Immature natural killer cell (primary cell): ENCODE measurements at places on chromosomes 3 and 15.

- no peak for DNase-seq
- no peaks in the 10 kb centered on the region for H3K36me3 ChIP-seq
- no peak overlapping the region for H3K4me3 ChIP-seq
- no peak overlapping the region for H3K27ac ChIP-seq
Measured at GRCh38 chr3:46707601-46708011, 6.4 kb downstream of the TMIE start.

GRCh38 chr3:67578416-67578815 is 76.0 kb downstream of the SUCLG2 start:
- no peak for DNase-seq
- H3K4me3 ChIP-seq, result no peak overlapping the region
- peaks cover 10% of the 10 kb centered on the region for H3K4me1 ChIP-seq

GRCh38 chr15:63344731-63345390 is 36.8 kb downstream of the CA12 start:
- DNase-seq, result no peak
- no peaks in the 10 kb centered on the region for H3K4me1 ChIP-seq
- H3K36me3 ChIP-seq, result no peaks in the 10 kb centered on the region
- no peak overlapping the region for H3K4me3 ChIP-seq
- no peaks in the 10 kb centered on the region for H3K27me3 ChIP-seq

DNA sequence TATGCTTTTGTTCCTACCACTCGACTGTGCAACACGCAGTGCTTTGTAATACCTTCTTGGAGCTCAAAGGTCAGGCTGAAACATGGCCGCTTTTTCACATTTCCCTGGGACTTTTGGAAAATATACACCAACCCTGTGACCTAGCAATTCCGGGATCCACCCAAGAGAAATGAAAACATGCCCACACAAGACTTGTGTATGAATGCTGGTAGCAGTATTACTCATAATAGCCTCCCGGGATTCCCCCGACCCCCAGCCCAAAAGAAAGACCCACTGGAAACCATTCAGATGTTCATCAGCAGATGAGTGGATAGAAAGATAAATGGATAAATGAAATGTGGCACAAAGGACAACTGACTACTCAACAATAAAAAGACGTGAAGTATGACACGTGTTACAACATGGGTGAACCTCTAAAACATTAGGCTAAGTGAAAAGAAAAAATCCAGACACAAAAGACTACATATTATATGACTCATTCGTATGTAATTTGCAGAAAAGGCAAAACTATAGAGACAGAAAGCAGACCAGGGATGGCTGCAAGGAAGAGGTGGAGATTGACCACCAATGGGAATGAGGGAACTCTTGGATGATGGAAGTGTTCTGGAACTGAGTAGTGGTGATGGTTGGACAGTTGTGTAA is 104.1 kb downstream of the PGPEP1L start:
- peaks cover 2% of the 10 kb centered on the region for H3K27me3 ChIP-seq
- no peak for DNase-seq
- H3K27ac ChIP-seq, result no peak overlapping the region
- H3K4me1 ChIP-seq, result no peaks in the 10 kb centered on the region

DNA sequence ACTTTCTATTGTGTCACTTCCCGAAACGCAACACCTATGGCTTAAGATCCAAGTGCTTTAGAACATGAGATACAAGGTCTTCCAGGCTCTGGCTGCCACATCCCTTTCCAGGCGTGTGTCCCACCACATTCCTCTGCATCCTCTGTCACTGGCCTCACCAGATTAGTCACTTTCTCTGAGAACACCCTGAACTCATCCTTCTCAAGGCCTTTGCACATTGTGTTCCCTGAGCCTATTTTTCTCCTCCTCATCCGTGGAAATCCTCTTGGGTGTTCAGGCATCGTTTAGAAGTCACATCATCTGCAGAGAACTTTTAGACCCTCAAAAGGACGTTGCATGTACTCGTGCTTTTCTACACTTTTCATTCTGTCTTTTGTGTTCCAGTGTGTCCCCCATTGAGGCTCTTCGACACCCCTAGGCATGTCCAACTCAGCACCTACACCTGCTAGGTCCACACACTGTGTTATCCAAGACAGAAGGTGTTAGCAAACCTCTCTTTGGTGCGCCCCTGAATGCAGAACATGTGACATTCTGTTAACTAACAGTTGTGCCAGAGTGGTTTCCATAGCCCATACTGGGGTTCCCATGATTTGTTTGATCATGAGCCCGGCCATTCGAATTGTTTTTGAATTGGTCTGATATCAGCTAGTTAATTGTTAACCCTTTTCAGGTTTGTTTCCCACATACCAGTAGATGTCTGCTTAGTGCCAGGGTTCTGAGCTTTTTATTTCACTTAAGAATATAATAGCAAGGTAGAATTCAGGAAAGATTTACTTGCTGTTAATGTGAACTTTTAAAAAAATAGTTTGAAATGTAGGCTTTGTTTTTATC is 67.2 kb downstream of the LPP start:
- peaks cover 9% of the 10 kb centered on the region for H3K36me3 ChIP-seq
- H3K27me3 ChIP-seq, result no peaks in the 10 kb centered on the region
- DNase-seq, result no peak
- H3K27ac ChIP-seq, result no peak overlapping the region
- H3K4me3 ChIP-seq, result no peak overlapping the region
- H3K4me1 ChIP-seq, result peaks cover 54% of the 10 kb centered on the region

DNA sequence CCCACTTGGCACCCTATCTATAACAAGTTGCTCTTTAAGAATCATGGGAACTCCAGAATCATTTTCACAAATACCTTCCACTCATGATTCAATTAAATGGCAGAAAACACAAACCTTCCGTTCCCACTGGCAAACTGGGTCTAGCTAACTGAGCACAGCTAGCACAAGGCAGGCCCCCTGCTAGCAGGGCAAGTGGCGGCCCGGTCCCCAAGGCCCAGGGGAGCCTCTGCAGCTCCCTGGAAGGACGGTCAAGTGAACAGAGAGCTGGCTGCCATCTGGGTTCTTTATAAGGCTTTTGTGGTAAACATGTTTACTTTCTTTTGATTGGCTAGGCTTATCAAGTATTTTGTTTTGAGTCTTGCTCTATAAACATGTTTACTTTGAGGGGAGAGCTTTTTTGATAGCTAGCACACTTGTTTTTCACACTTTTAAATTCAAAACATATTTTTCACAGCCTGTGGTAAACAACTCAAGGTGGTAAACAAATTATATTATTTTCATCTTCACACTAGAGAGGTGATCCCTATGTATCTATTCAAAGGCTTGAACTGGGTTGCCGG is 81.4 kb downstream of the FOXP1 start:
- no peak overlapping the region for H3K27ac ChIP-seq
- no peak for DNase-seq
- H3K4me3 ChIP-seq, result no peak overlapping the region
- H3K27me3 ChIP-seq, result peaks cover 7% of the 10 kb centered on the region
- H3K4me1 ChIP-seq, result peaks cover 28% of the 10 kb centered on the region
- peaks cover 5% of the 10 kb centered on the region for H3K36me3 ChIP-seq

DNA sequence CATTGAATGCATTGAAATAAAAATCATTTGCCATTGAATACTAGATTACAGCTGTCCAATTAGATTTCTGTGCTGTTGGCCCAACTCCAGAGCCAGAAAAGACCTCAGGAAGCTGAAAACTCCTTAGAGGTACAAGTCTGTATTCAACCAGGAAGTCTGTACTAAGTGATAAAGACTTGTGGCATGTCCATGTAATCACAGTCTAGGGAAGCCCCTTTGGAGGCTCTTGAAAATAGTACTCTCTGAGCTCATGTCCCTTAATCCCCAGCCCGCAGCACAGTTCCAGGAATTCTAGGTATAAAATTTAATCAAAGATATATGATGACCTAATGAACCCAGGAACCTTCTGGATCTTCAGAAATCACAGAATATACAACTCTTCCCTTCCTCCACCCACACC is 279.4 kb downstream of the RSL24D1 start:
- no peaks in the 10 kb centered on the region for H3K27me3 ChIP-seq
- no peak for DNase-seq
- H3K27ac ChIP-seq, result no peak overlapping the region
- H3K4me3 ChIP-seq, result no peak overlapping the region

GRCh38 chr3:52782412-52783210 is 5.2 kb downstream of the ITIH1 start:
- no peak overlapping the region for H3K27ac ChIP-seq
- no peaks in the 10 kb centered on the region for H3K36me3 ChIP-seq
- DNase-seq, result no peak
- no peak overlapping the region for H3K4me3 ChIP-seq

GRCh38 chr3:22977650-22978289 is 225.4 kb upstream of the UBE2E2 start:
- no peak overlapping the region for H3K4me3 ChIP-seq
- H3K36me3 ChIP-seq, result no peaks in the 10 kb centered on the region
- H3K4me1 ChIP-seq, result no peaks in the 10 kb centered on the region
- DNase-seq, result no peak

- peaks cover 3% of the 10 kb centered on the region for H3K27me3 ChIP-seq
- peaks cover 1% of the 10 kb centered on the region for H3K4me1 ChIP-seq
- DNase-seq, result no peak
- no peaks in the 10 kb centered on the region for H3K36me3 ChIP-seq
Measured at GRCh38 chr3:102098130-102098885, 249.0 kb downstream of the NFKBIZ start.

- no peak overlapping the region for H3K27ac ChIP-seq
- peaks cover 38% of the 10 kb centered on the region for H3K36me3 ChIP-seq
- H3K27me3 ChIP-seq, result peaks cover 8% of the 10 kb centered on the region
- no peak for DNase-seq
- peaks cover 69% of the 10 kb centered on the region for H3K4me1 ChIP-seq
Measured at GRCh38 chr3:63921741-63922482, 9.7 kb upstream of the SCAANT1 start.

- no peak overlapping the region for H3K4me3 ChIP-seq
- H3K27ac ChIP-seq, result no peak overlapping the region
- no peaks in the 10 kb centered on the region for H3K27me3 ChIP-seq
- no peaks in the 10 kb centered on the region for H3K36me3 ChIP-seq
Measured at GRCh38 chr15:97076011-97076410, 745.5 kb downstream of the NR2F2 start.

DNA sequence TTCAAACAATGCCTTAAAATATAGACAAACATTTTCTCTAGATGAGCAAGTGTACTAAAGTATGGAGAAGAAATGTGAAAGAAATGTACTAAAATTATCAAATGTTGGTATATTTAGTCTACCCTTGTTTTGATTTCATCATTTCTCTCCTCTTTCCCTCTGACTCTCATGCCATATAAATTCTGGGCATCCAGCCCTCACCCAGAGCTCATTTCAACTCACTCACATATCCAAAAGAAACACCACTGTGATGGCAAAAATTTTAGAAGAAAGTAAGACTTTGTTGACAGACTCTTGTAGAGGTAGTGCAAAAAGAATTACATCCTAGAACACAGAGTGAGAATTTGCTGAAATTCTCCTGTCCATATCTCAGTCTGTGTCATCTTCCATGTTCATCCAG is 377.8 kb upstream of the SUCLG2 start:
- no peaks in the 10 kb centered on the region for H3K4me1 ChIP-seq
- no peak overlapping the region for H3K4me3 ChIP-seq
- H3K27me3 ChIP-seq, result peaks cover 4% of the 10 kb centered on the region
- H3K27ac ChIP-seq, result no peak overlapping the region
- no peak for DNase-seq

- no peak overlapping the region for H3K4me3 ChIP-seq
- no peaks in the 10 kb centered on the region for H3K36me3 ChIP-seq
- H3K27me3 ChIP-seq, result no peaks in the 10 kb centered on the region
- no peak overlapping the region for H3K27ac ChIP-seq
- no peaks in the 10 kb centered on the region for H3K4me1 ChIP-seq
Measured at GRCh38 chr3:89851974-89852621, 744.7 kb downstream of the EPHA3 start.

- H3K4me1 ChIP-seq, result peaks cover 10% of the 10 kb centered on the region
- no peaks in the 10 kb centered on the region for H3K36me3 ChIP-seq
- H3K4me3 ChIP-seq, result no peak overlapping the region
Measured at GRCh38 chr3:197007296-197007940, 22.2 kb downstream of the MELTF start.

DNA sequence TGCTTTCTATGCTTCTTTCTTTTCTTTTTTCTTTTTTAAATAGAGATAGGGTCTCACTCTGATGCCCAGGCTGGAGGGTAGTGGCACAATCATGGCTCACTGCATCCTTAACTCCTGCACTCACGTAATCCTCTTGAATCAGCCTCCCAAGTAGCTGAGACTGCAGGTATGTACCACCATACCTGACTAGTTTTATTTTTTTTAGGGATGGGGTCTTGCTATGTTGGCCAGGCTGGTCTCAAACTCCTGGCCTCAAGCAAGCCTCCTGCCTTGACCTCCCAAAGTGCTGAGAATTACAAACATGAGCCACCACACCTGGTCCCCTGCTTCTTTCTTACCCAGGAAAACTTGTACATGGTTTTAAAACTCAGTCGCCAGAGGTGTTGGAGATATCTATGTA is 24.2 kb upstream of the HDC start:
- H3K27me3 ChIP-seq, result no peaks in the 10 kb centered on the region
- no peak for DNase-seq
- no peak overlapping the region for H3K4me3 ChIP-seq
- H3K27ac ChIP-seq, result no peak overlapping the region
- no peaks in the 10 kb centered on the region for H3K4me1 ChIP-seq

DNA sequence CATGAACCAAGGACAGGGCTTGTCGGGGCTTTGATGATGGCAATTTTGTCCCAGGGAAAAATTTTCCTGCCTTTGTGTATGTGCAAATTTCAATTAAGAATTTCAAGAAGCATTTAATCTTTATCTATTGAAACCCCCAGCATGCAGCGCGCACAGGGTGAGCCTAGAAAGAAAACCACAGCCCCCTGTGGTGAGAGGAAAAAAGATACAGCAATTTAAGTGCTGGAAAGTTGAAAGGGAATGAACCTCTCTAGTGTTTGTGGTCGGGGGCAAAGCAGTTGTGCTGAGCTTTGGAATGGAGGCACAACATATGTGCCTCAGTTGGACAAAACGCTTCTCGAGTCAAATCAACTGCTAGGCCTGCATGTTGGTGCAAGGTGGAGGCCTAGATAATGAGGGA is 111.8 kb upstream of the C15orf61 start:
- H3K4me1 ChIP-seq, result no peaks in the 10 kb centered on the region
- no peak for DNase-seq
- no peak overlapping the region for H3K27ac ChIP-seq

DNA sequence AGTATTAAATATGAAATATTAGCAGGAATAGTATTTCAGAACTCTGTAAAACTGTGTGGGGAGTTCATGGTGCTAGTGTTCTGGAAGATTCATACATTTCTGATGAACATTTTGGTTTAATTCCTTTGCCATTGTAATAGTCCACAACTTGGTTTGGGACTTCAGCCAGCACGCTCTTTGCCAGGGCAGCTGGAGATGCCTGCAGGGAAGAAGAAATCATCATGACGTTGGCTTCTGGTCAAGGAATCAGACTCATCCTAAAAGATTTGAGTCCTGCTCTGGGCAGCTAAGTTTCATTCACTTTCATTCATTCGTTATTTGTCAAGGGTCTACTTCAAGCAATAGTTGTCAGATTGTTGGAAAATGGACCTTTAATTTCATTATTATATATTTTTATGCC is 32.4 kb upstream of the MRPL3 start:
- H3K27me3 ChIP-seq, result no peaks in the 10 kb centered on the region
- H3K4me3 ChIP-seq, result no peak overlapping the region
- no peaks in the 10 kb centered on the region for H3K4me1 ChIP-seq

- DNase-seq, result no peak
- H3K4me1 ChIP-seq, result no peaks in the 10 kb centered on the region
- no peak overlapping the region for H3K27ac ChIP-seq
- no peaks in the 10 kb centered on the region for H3K27me3 ChIP-seq
- no peak overlapping the region for H3K4me3 ChIP-seq
Measured at GRCh38 chr15:71044006-71044405, 71.3 kb upstream of the THSD4 start.
